Stimulated activated CD4-positive, alpha-beta T cell treated with anti-CD3 and anti-CD28 coated beads, Interleukin-1b, Interleukin-23, amount 100 ng/mL, for 1 hour (primary cell): ENCODE measurements at places on chromosomes 2 and 18.

GRCh38 chr18:189254-189653 lies 30.9 kb downstream of the USP14 start:
- DNase-seq: no peak

- no peak for DNase-seq
Observed at GRCh38 chr2:38528008-38528442, 74.7 kb downstream of the HNRNPLL start.

GRCh38 chr2:156505696-156506095 lies 69.5 kb downstream of the GPD2 start:
- DNase-seq: no peak

DNA sequence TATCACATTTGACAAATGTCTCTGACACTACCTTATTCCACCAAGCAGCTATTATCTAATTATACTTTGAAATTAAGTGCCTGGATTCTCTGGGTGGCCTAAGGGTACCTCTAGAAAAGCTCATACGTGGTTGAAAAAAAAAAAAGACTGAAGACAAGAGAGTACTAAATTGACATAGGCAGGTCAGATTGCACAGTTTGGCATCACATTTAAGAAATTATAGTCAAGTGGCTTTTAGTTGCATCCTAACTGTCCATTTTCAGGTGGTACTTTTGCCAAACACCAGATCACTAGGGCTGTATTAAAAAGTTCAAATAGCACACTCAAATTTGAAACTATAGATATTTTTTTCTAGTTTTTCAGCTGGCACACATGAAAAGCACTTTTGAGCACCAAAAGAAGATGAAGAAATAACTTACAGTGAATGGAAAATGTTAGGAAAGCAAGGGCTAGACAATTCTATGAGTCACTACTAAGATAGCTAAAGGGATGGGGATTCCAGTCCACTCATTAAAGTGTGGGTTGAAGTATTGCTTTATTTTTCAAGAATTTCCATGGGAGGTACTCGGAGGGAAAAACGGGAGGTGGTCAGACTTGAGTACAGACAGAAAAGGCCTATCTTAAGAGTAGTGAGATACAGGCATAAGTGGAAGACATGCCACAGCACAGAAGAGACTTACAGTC lies 106.5 kb upstream of the COL5A2 start:
- no peak for DNase-seq
